ENCODE measurements at places on chromosomes 1 and 21. TPM values are rescaled to one million over a fixed set of nuclear protein-coding genes. Genes with fewer than 3 reads are reported as not detected.

The PLPPR4 gene
- total RNA-seq = 6.4 TPM

The INAVA gene
- total RNA-seq = not detected

The HES3 gene
- not detected for total RNA-seq

GRCh38 chr1:85838238-85838637 lies 130.0 kb upstream of the ZNHIT6 start:
- DNase-seq = no peak

GRCh38 chr1:41658431-41659158 lies 174.1 kb upstream of the EDN2 start:
- no peak for DNase-seq

DNA sequence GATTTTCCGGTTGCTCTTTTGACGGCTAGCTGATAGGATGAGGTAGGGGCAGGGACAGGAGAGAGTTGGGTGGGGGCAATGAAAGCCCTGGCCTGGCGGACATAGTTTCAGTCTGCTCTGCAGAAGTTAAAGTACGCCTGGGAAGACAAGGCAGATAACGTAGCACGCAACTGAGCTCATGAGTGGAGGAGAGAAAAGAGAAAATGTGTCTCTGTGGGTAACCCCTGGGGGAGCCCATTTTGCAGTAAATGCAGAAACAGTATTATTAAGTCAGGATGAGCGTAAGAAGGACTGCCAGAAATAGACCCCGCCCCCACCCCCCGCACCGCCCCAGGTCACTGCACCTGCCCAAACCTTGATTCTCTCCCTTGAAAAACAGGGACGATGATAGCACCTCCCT lies 51.7 kb upstream of the TARBP1 start:
- DNase-seq = no peak

DNA sequence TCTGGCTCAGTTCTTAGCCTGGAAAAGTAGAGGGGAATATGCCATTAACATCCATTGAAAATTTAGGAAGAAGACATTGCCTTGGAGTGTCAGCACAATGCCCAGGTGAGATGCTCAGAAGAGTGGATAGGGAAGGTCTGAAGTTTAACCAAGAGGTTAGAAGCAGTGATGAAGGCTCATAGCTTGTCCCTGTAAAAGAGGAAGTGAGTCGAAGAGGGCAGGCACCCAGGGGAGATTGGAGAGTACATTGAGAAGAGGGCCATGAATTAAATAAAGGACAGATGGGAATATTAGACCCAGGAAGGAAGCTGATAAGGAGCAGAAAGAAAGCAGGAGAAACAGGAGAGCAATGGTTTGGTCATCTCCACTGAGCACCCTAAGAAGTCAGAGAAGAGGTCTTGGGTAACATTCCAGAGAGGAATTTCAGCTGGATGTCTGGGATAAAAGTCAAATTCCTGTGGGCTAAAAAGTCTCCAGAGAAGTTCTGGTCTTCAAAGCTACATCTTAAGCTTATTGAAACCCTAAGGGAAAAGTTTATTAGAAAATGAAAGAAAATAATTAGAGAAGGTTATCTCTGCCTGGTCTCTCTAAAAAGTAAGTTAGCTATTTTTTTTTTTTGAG lies 17.3 kb downstream of the C8B start:
- peak; percentile 6 for DNase-seq

DNA sequence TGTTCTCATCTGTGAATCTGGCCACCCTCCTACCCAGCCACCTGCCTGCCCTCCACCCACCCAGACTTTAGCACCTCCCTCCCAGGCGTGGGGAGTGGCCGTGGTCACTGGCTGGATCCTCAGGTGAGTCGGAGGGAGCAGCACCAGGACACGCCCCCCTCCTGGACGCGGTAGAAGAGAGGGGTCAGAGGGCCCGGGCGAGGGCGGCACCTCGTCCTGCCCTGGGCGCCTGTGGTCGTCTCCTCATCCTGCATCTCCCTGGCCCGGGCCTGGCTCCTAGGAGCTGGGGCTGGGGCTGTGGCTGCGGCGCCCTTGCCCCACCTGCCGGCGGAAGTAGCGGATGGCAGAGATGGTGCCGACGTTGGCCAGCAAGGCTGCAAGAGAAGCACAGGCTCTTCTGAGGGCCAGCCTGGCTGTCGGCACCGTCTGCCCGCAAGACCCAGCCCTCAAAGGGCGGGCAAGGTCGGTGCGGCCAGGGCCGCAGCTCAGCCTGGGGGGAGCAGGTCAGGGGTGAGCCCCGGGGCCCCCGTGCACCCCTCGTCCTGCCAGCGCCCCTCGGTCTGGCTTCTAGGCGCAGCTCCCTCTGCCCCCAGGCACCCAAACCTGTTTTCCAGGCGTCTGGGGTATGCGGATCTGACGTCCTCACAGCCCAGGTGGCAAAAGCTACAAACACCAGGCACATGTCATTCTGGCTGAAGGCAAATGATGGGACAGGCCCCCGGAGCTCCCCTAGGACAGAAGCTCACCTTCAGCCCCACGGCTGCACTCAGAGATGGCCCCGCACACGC lies 5.8 kb downstream of the PERM1 start:
- peak; percentile 36 for DNase-seq

- DNase-seq = no peak
These were observed 269.1 kb upstream of the VAMP3 start for GRCh38 chr1:7501723-7502603.

- DNase-seq = peak; percentile 67
These were observed 27.2 kb upstream of the FOXE3 start for GRCh38 chr1:47388891-47389238.

- DNase-seq = no peak
These were observed 9.4 kb downstream of the PEA15 start for GRCh38 chr1:160214481-160215140.

Data from IMR-90 (cell line).